Activated CD8-positive, alpha-beta memory T cell treated with anti-CD3 and anti-CD28 coated beads for 24 hours (primary cell): ENCODE measurements at places on chromosomes 2 and 18.

DNA sequence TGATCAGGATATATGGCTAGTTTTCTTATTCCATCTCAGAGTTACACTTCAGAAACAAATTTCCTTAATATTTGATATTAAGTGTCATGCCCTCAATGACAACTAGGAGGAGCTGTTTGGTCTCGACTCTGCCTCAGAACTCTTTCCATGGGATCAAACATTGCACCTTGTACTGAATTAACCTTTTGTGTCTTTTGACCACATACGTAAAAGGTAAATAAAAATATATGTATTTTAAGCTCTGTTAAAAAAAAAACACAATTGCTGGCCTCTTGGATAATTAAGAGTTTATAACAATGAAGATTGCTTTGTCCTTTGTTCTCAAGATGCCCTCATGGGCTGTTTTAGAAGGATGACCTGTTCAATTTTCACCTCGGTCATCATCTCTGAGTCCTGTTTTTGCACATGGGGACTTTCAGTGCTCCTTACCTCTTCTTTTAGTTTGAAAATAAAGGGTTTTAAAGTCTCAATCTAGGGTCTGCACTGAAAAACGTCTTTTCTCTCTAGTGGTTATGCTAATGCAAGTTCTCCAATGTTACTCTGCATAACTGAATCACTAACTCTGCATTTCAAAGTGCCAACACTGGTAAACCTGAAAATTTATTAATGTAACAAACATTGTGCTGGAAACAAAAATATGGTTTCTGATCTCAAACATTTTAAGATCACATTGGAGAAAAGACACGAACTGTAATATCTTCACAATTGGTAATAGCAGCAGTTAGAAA lies 18.8 kb upstream of the FN1 start:
- DNase-seq: no peak

GRCh38 chr2:128727404-128727803 lies 408.7 kb upstream of the HS6ST1 start:
- DNase-seq: no peak

- no peak for DNase-seq
Observed at GRCh38 chr2:48723129-48723528, 32.4 kb downstream of the LHCGR start.

DNA sequence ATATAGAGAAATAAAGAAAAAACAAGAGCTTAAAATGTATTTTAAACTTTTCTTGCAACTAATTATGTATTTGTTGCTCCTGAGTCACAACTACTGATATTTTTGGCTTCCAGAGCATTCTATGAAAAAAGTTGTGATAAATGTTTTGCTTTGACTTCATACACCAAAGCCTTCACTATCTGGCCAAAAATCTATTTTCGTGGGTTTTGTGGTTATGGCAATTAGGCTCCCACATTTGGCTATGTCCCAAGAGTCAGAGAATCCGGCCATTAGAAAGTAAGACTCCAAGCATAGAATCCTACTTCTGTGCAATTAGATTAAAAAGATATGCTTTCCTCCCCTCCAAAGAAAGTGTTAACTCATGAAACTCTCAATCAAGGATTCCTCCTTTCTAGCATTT lies 1456.1 kb upstream of the ACVR2A start:
- DNase-seq: no peak

DNA sequence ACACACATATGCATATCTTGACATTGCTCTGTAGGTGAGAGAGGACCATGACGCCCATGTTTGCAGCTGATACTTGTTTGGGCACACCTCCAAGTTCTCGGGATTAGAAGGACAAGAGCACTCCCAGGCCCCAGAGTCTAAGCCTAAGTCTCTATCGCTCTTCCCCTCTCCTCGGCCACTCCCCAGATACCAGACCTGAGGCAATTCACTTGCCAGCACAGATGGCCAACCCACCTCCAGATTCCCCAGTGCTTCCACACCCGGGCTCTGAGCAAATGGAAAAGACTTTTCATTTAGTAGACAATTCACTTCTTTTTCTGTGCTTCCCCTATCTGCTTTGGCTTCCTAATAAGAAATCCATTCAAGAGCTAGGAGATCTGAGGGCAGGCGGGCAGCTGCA lies 32.9 kb downstream of the EHD3 start:
- no peak for DNase-seq

DNA sequence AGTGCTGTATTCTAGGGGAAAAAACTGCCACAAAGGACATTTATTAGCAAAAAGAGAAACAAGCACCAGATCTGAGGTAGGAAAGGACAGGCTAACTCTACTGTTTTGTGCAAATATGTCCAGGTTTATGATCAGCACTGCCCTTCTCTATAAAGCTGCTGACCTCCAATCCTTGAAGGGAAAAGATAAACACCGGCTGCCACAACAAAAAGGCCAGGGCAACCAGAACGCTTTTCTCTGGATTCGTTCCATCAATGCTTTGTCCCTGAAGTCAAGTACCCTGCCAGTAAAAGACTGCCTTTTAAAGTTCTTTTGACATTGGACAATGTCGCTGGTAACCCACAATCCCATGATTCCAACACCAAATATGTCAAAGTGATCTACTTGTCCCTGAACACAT lies 21.0 kb downstream of the SMAD2 start:
- no peak for DNase-seq

DNA sequence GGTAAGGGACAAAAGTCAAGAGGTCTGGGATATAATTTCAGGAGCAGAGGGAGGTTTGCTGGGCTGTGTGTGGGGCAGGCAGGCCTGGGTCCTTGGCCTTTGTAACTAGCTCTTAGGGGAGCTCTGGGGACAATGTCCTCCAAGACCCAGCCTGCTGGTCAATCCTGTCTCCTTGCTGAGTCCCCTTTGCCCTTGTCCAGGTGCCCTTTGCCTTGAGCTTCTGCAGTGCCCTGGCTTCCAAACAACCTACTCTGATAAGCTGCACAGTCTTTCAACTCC lies 30.0 kb upstream of the REEP1 start:
- no peak for DNase-seq

DNA sequence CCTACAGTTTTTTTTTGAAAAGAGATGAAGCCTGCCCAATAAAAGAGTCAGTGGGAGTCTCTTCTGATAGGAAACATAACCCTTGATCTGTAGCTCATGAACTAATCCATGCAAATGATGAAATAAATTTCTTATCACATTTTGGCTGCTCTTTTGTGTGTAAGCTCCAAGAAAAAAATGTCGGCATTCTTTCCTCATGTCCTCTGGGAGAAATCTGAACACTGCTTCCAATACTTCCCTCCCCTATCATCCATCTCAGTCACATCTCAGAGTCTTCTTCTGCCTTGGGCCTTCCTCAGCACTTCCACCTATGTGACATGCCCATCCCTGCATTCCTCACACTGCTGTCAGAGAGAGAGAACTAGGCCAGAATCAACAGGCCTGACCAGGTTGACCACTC lies 395.7 kb upstream of the ST6GAL2 start:
- no peak for DNase-seq

GRCh38 chr2:221064058-221064854 lies 507.8 kb downstream of the EPHA4 start:
- no peak for DNase-seq

- DNase-seq: no peak
Observed at GRCh38 chr2:501130-501529, 176.1 kb downstream of the TMEM18 start.

DNA sequence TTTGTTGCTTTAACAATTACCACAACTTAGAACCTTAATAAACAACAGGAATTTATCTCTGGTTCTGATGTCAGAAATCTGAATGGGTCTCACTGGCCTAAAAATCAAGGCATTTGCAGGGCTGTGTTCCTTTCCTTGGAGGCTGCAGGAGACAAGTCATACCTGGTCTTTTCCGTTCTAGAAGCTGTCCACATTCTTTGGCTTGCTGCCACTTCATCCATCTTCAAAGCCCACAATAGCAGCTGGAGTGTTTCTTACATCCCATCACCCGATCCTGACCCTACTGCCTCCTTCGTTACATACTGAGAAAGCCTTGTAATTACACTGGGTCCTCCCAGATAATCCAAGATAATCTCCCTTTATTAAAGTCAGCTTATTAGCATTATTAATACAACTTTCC lies 18.1 kb downstream of the NETO1 start:
- DNase-seq: no peak

DNA sequence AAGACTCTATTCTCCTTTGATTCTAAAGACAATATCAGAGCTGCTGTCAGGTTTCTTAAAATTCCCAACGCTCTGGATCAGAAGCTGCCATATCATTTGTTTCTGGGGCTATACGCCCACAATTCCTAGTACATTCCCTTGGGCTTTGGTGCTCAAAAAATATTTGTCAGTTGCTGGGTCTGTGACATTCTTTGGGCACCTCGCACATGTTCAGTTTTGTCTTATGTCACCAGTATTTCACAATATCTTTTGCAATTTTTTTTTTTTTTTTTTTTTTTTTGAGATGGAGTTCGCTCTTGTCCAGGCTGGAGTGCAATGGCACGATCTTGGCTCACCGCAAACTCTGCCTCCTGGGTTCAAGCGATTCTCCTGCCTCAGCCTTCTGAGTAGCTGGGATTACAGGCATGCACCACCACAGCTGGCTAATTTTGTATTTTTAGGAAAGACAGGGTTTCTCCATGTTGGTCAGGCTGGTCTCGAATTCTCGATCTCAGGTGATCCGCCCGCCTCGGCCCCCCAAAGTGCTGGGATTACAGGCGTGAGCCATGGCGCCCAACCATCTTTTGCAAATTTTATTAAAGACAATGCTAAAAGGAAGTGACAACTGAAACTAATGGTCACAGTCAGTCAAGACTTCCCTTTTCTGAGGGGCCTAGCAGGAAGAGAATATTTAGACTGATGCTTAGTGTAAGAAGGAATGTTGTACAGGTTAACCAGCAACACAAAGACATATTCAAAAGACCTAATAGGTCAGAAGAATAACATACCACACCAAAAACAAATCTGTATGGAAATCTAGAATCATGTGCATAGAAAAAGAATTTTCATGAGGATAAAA lies 6.8 kb downstream of the ZNF397 start:
- no peak for DNase-seq

DNA sequence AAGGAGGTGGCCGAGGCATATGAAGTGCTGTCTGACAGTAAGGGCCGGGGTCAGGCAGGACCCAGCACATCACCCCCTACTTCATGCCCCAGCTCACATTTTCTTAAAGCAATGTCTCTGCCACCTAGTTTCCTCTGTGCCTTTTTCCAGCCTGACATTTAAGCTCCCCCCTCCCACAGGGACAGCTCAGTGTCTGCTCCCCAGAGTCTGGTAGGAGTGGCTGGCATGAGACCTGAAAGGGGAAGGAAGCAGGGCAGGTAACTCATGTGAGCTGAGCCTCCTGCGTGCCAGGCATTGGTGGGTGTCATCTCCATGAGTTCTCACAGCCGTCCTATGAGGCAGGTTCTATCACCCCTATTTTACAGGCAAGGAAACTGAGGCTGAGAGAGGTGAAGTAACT lies 1.5 kb downstream of the DNAJB2 start:
- DNase-seq: no peak

GRCh38 chr2:144454466-144455287 lies 65.2 kb downstream of the ZEB2 start:
- DNase-seq: no peak

DNA sequence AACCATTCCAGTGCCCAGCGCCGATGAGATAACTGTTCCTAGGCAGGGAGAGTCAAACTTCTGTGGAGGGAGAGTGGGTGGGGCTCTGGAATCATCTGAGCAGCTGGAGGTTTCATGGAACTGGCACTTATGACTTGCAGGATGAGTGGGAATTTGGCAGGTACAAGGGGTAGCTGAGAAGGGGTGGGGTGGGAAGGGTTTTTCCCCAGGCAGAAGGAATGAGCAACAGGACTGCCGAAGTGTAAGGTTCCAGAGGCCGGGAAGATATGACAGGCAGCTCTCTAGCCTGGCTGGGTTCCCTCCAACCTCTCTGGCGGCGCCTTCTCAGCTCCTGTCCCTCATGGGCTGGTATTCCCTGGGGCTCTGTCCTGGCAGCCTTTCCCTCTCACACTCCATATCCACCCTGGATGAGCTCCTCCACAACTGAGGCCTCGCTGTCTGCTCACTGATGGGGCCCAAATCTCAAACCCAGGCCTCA lies 2.5 kb upstream of the TET3 start:
- DNase-seq: no peak

GRCh38 chr18:58761241-58761969 lies 90.1 kb downstream of the MALT1 start:
- peak; percentile 46 for DNase-seq

DNA sequence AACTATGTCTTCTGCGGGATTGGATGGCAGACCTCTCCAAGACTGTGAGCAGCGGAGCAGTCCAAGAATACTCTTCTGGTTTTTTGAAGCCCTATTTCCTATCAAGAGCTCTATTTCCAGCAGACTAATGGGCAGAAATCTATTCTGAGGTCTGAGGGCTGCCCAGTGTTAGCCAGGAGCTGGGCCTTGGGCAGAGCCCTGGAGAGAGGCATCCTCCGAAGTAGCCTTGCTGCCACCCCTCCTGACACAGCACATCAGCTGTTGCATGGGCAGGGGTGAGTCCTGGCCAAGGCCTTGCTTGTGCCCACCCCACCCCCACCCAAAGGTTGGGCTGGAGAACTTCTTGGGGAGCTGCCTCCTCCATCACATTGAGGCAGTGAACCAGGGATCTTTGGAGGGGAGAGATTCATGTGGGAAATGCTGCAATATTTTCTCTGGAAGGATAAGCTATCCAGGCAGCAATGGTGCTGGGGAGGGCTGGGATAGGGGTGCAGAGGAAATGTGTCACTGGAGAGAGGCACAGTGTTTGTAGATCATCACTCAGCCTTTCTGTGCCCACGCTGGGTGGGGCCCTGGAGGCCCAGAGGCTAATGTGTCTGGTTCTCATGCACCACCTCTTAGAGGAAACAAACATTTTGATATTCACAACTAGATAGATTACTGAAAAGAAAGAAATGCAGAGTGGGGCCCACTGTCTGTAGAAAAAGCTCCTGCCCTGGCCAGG lies 104.7 kb downstream of the VSNL1 start:
- DNase-seq: no peak

DNA sequence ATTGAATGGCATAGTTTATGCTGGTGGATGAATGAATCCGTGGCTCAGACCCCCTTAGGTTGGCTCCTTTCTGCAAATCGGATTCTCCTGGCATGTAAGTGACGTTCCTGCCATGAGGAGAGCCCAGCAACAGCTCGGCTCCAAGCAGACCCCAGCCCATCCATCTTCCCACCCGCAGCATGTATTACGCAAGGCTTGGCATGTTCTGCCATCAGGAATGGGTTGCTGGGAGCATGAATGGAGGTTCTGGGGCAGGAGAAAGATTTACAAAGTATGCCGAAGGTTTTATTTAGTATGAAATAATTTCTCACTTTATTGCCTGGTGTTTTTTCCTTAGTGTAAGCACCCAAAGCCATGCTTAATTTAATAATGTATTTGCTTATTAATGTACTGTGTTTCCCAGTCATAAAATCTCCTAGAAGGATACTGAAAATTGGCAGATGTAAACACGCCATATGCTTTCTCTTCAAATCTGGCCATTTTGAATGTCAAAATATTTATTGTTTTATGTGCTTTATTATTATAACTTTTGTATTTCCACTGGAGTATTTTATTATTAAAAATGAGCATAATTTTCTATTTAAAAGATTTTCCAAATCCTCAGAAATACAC lies 128.5 kb downstream of the ACKR3 start:
- DNase-seq: no peak

GRCh38 chr2:42196403-42197267 lies 27.5 kb downstream of the EML4 start:
- no peak for DNase-seq
